ENCODE measurements at places on chromosomes 6 and 20. TPM values are rescaled to one million over a fixed set of nuclear protein-coding genes. Genes with fewer than 3 reads are reported as not detected.

GRCh38 chr6:44094403-44095242, 32.6 kb downstream of the MRPL14 start:
- no peak overlapping the region for H3K27ac ChIP-seq
- no peaks in the 10 kb centered on the region for H3K4me1 ChIP-seq
- H3K36me3 ChIP-seq = no peaks in the 10 kb centered on the region
- H3K27me3 ChIP-seq = no peaks in the 10 kb centered on the region

DNA sequence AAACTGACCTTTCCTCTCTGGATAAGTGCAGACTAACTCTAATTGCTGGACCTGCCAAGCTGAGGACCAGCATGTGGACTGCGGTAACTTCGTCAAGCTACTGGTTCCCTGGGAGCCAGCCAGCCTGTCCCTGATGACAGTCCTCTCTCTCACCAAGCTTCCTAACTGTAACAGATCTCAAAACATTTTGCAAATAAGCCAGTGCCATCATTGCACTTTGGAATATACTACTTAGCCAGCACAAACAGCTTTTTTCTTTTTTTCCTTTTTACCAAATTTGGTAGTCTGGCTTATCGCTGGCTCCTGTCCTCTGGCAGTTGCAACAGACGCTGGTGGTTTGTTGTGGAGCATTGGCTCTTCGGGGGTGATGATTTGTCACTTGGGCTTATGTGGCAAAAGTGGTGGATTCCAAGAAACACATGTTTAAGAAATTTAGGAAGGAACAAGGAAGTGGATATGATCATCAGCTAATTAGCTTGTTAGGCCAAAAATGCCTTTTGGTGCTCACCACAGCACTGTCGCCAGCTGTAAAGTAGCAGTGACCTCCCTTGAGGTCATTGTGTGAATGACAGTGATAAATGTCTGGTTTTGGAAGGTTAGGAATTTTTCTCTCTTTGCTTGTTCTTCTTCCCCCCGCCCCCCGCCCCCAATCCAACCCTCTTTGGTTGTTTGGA, 171.7 kb downstream of the CLIC5 start:
- peaks cover 11% of the 10 kb centered on the region for H3K4me1 ChIP-seq

DNA sequence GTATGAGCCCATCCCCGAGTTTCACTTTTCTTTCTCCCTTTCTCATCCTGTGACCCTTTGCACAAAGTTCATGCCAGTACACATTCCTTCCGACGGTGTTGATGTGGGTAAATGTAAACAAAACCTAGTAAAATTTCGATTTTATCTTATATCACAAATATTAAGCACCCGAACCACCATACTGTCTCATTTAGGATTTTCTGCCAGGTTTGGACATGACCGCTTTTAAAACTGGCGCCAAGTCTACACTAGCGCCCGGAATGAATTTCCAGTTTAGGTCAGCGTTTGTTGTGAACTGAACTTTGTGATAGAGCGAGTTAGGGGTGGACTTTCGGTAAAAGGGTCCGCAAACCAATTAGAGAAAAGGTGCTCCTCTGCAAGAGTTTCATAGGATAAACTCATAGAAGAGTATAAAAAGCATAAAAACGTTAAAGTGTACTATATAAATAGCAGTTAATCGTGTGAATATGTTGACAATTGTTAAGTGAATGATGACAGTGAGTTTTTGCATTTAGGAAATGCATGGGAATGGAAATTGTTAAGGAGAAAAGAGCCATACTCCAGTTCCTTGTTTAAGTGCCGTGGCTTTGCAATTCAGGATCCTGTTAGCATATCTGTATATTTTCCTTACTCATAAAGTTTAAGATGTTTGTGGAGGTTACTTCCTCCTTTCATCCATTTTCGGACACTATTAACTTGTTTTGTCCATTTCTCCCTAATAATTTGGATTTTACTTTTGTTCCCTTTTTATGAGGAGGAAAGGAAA, 937 bp downstream of the AKAP7 start:
- no peak overlapping the region for H3K27ac ChIP-seq
- peak overlapping the region; percentile 65 for H3K4me3 ChIP-seq
- no peak for DNase-seq
- H3K4me1 ChIP-seq = peaks cover 7% of the 10 kb centered on the region
- no peaks in the 10 kb centered on the region for H3K36me3 ChIP-seq

GRCh38 chr6:145758113-145758512, 22.8 kb upstream of the EPM2A start:
- no peaks in the 10 kb centered on the region for H3K27me3 ChIP-seq
- peaks cover 4% of the 10 kb centered on the region for H3K4me1 ChIP-seq
- no peaks in the 10 kb centered on the region for H3K36me3 ChIP-seq
- no peak overlapping the region for H3K4me3 ChIP-seq
- no peak overlapping the region for H3K27ac ChIP-seq

The PDE10A gene
- not detected for total RNA-seq

The ID4 gene
- 5.9 TPM for total RNA-seq

The POPDC3 gene
- 14.8 TPM for total RNA-seq

The SPATS1 gene
- not detected for total RNA-seq

Measured in PC-9 (cell line).